ENCODE measurements at places on chromosomes 13 and 19. TPM values are rescaled to one million over a fixed set of nuclear protein-coding genes. Genes with fewer than 3 reads are reported as not detected.

DNA sequence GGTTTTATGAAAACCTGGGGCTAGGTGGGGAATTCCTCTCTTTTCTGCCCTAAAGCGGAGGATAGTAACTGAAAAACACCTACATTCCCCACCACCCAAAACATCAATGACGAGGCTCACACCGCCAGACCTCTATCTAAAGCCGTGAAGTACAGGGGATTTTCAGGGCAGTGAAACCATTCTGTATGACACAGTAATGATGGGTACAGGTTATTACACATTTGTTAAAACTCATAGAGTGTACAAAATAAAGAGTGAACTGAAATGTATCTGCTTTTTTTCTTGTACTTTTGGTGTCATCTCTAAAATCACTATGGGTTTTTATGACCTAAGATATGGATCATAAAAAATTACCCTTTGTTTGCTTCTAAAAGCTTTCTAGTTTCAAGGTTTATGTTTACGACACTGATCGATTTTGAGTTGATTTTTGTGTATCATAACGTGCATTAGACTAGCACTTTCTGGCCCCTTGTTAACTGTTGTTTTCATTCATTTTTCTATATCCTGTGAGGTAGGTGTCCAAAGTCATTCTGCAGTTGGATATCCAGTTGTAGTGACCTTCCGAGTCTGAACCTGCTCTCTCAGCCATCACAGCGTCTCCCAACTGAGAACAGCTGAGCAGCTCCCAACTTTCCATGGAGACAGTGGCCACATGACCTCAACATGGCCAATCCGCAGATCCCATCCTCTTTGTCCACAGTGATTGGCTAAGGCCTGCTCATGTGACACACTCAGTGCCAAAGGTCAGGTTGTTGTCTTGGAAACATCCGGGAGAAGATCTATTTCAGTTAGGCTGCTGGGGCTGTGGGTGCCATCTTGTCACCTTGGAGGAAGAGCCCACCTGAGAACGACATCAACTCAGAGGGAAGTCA is 10.3 kb downstream of the MBD3L2B start:
- DNase-seq: no peak
- H3K27ac ChIP-seq: no peak overlapping the region
- no peaks in the 10 kb centered on the region for H3K4me1 ChIP-seq
- no peaks in the 10 kb centered on the region for H3K36me3 ChIP-seq
- H3K4me3 ChIP-seq: no peak overlapping the region
- H3K27me3 ChIP-seq: no peaks in the 10 kb centered on the region

DNA sequence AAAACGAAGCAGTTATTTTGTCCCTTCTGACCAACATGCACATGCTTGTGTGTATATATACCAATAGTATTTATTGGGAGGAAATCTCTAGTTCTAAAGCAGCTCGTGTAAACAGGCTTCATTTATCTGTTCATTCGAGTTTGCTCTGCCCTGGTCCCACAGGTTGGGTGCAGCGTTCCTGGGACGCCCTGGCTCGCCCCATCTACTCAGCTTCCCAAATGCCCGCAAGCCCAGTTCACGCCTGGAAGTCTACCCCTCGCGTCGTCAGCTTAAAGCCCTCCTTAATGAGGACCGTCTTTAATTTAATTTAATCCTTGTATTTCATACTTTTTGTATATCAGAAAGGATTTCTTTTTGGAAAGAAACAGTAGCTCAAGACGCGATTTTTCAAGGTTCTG is 604 bp downstream of the THSD1 start:
- peaks cover 39% of the 10 kb centered on the region for H3K27me3 ChIP-seq
- no peaks in the 10 kb centered on the region for H3K36me3 ChIP-seq
- no peak for DNase-seq
- no peaks in the 10 kb centered on the region for H3K4me1 ChIP-seq
- H3K4me3 ChIP-seq: peak overlapping the region; percentile 27
- H3K27ac ChIP-seq: no peak overlapping the region

DNA sequence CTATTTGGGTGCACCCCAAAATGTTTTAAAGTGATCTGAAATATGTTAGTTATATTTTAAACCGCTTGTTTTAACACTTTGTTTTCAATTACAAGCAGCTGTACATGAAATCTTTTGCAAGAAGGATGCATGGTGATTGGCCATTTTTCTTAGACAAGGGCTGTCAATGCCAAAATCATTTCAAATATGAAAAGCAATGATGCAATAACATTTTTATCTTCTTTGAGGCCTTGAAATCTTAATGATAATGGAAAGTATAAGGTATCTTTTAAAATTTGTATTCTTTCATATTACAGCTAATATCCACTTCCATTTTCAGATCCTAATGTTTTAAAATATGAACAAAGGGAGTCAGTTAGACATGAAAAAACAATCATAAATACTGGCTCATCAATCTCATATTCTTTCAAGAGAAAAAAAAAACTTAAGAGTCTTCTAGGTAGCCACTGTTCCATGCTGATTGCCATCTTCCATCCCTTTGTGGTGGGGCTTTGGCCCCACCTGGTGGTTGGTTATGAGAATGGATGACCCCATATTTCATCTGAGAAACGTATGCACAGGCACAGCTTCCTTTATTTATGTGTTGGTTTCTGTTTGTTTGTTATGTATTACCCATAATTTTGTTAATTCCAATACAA is 330.3 kb upstream of the MIR17HG start:
- H3K4me3 ChIP-seq: no peak overlapping the region
- H3K36me3 ChIP-seq: no peaks in the 10 kb centered on the region
- H3K4me1 ChIP-seq: no peaks in the 10 kb centered on the region
- H3K27ac ChIP-seq: no peak overlapping the region
- DNase-seq: peak; percentile 58

- H3K4me1 ChIP-seq: peaks cover 31% of the 10 kb centered on the region
- no peaks in the 10 kb centered on the region for H3K36me3 ChIP-seq
- no peak overlapping the region for H3K4me3 ChIP-seq
Measured at GRCh38 chr13:110418944-110419343, 111.9 kb downstream of the COL4A2 start.

- no peaks in the 10 kb centered on the region for H3K27me3 ChIP-seq
- H3K4me3 ChIP-seq: no peak overlapping the region
- no peaks in the 10 kb centered on the region for H3K4me1 ChIP-seq
- DNase-seq: no peak
- H3K27ac ChIP-seq: no peak overlapping the region
- H3K36me3 ChIP-seq: no peaks in the 10 kb centered on the region
Measured at GRCh38 chr19:6038634-6039405, 60.9 kb upstream of the RANBP3 start.

ZFP14 gene
- total RNA-seq: 4.5 TPM

- no peaks in the 10 kb centered on the region for H3K27me3 ChIP-seq
- H3K36me3 ChIP-seq: no peaks in the 10 kb centered on the region
Measured at GRCh38 chr19:52141203-52141602, 1.5 kb upstream of the ZNF616 start.

- H3K36me3 ChIP-seq: peaks cover 7% of the 10 kb centered on the region
- no peaks in the 10 kb centered on the region for H3K27me3 ChIP-seq
- no peak for DNase-seq
- H3K27ac ChIP-seq: peak overlapping the region; percentile 75
- H3K4me1 ChIP-seq: no peaks in the 10 kb centered on the region
- no peak overlapping the region for H3K4me3 ChIP-seq
Measured at GRCh38 chr19:38734426-38735256, 9.6 kb downstream of the CAPN12 start.

ZFP82 gene
- total RNA-seq: 10.2 TPM

- H3K36me3 ChIP-seq: no peaks in the 10 kb centered on the region
- H3K4me3 ChIP-seq: no peak overlapping the region
- DNase-seq: no peak
- H3K27me3 ChIP-seq: peaks cover 41% of the 10 kb centered on the region
- H3K4me1 ChIP-seq: no peaks in the 10 kb centered on the region
Measured at GRCh38 chr13:73062468-73062867, 3.7 kb downstream of the KLF5 start.

DNA sequence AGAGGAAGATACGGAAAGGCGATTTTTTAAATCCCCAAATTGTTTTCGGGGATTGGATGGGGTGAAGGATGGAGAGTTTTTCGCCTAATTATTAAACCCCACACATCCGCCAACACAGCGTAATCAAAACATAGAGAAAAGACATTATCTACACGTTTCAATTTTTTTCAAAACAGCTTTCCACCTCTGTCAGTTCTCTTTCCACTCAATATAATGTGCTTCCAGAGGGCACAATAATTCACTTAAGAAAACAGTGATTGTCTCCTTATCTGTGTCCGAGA is 435 bp upstream of the OBI1 start:
- no peaks in the 10 kb centered on the region for H3K36me3 ChIP-seq
- DNase-seq: no peak
- H3K4me1 ChIP-seq: peaks cover 9% of the 10 kb centered on the region

- H3K27ac ChIP-seq: no peak overlapping the region
- DNase-seq: no peak
- no peaks in the 10 kb centered on the region for H3K27me3 ChIP-seq
- no peak overlapping the region for H3K4me3 ChIP-seq
Measured at GRCh38 chr13:89940383-89940782, 1407.1 kb upstream of the MIR17HG start.

GRCh38 chr13:108342369-108343289 is 73.1 kb downstream of the TNFSF13B start:
- no peak overlapping the region for H3K4me3 ChIP-seq
- no peaks in the 10 kb centered on the region for H3K4me1 ChIP-seq
- no peak overlapping the region for H3K27ac ChIP-seq
- H3K36me3 ChIP-seq: no peaks in the 10 kb centered on the region

DNA sequence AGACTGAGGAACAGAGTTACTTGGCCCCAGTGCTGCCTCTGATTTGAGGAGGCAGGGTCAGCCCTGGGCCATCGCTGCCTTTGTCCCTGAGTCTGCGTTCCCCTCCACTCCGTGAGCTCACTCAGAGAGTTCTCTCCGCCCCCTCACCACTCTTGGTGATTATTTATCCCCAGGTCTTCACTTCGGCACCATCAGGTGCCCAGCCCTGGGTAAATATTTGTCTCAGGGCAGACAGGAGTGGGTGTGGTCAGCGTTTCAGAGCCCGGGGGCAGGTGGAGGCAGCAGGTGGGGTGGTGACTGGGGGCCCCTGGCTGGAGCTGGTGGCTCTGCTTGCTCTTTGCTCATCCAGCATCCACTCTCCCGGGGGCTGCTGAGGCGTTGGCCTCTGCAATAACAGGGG is 20.6 kb downstream of the PPP1R37 start:
- H3K4me3 ChIP-seq: no peak overlapping the region
- no peaks in the 10 kb centered on the region for H3K27me3 ChIP-seq
- no peak for DNase-seq

GRCh38 chr13:42280537-42280936 is 8.6 kb downstream of the AKAP11 start:
- no peaks in the 10 kb centered on the region for H3K27me3 ChIP-seq
- no peak overlapping the region for H3K27ac ChIP-seq
- peaks cover 22% of the 10 kb centered on the region for H3K4me1 ChIP-seq
- H3K4me3 ChIP-seq: no peak overlapping the region

DNA sequence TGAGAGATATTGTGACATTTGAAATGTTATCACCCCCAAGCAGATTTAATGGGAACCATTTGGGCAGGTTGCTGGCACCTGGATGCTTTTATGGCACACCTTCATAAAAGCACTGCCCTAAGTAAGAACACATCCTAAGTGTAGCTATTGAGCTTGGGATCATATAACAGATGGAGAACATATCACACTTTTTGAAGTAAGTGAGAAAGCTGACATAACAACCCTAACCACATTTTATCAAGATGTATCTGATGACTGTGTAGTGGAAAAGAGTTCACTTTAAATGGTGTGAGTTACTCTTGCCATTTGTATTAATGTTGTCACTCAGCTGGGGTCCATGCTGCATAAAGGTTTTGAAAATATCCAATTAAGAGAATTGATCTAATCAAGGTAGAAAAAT is 287.9 kb downstream of the DCLK1 start:
- no peak overlapping the region for H3K27ac ChIP-seq
- no peaks in the 10 kb centered on the region for H3K27me3 ChIP-seq
- H3K4me1 ChIP-seq: no peaks in the 10 kb centered on the region

Data from cardiac muscle cell (in vitro differentiated cells and primary cell).